ENCODE measurements at places on chromosomes 1 and 21. TPM values are rescaled to one million over a fixed set of nuclear protein-coding genes. Genes with fewer than 3 reads are reported as not detected.

DNA sequence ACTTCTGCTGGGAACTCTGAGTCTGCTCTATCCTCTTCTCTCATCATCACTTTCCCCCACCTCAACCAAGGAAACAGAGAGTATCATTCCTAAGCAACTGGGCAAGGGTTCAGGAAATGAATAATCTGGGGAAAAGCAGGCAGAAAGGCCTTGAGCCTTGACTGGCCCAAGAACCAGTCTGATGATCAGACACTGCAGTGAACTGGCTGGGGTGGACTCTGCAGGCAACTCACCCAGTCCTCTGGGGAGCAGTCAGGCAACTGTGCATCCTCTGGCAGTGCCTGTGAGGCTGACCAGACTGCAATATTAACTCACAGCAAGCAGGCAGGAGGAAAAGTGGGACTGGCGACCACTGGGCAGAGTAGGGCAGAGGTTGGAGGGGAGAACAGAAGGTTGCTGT is 991 bp downstream of the ANKRD35 start:
- peak; percentile 33 for DNase-seq

DNA sequence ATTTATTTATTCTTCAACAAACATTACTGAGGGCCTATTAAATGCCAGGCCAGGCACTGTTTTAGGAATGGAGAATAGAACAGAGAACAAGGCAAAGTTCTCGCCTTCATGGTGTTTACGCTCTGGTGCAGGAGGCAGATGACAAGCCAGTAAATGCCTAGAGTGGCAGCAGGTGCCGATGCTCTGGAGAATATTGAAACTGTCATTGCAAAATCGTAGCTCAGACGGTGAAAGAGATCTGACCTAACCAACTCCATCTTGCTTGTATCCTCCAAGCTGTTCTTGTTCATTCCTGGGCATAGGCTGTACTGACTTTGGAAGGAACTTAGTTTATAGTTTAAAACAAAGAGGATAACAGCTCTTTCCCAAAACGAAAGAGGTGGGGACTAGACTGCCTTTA is 13.5 kb upstream of the ENO1 start:
- DNase-seq = no peak

- no peak for DNase-seq
These were observed 396.0 kb upstream of the DAB1 start for GRCh38 chr1:57819893-57820292.

- DNase-seq = no peak
These were observed 3.7 kb downstream of the PLPPR4 start for GRCh38 chr1:99268021-99268420.

DNA sequence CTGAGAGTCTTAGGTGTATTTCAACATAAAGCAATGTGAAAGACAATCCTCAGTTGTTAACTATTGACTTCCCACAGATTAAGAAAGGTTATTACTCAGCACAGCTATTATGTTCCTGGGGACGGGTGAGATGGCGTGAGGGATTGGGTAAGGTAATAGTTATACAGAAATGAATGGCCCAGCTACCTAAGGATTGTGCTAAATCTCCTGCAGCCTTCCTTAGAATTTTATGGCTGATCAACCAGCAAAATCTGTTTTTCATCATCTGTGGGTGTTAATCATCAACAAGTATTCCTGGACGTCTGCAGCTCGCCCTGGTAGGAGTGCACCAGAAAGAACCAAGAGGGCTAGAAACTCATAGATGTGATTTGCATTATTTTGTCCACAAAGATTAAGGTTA is 146.0 kb upstream of the IVNS1ABP start:
- DNase-seq = no peak

DNA sequence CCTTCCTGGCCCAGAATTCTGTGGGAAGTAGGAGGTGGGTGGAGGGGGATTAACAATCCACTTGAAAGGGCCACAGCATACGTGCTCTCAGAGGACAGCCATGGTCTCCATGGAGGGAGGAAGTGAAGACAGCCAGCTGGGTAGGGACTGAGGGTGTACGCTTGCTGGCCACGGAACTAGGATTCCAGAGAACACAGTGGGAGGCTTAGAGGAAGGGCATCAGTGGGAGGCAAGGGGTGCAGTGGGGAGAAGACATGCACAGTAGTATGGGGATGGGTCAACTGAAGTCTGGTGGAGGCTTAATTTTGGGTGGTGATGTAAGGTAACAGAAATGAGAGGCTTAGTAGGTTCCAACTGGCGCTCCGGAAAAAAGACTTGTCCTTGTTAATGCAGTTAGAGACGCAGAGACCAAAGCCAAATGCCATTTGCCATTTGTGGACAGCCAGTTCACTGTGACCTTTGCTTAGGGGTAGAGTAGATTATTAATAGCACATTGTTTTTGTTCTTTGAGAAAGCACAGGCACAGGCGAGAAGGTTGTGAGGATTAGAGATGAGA is 103.0 kb downstream of the ZSCAN20 start:
- no peak for DNase-seq

GRCh38 chr1:213423605-213424004 is 372.6 kb downstream of the RPS6KC1 start:
- DNase-seq = no peak

GRCh38 chr1:229457436-229457835 is 23.5 kb upstream of the ACTA1 start:
- no peak for DNase-seq

- no peak for DNase-seq
These were observed 12.5 kb downstream of the SLX9 start for GRCh38 chr21:44952116-44952928.

- DNase-seq = no peak
These were observed 406.1 kb downstream of the PRDM2 start for GRCh38 chr1:14106126-14106525.

- DNase-seq = no peak
These were observed 74.6 kb downstream of the RPS6KC1 start for GRCh38 chr1:213125643-213126042.

- DNase-seq = no peak
These were observed 883.5 kb upstream of the ADGRL2 start for GRCh38 chr1:80917225-80917624.

- no peak for DNase-seq
These were observed 15.1 kb upstream of the TIPRL start for GRCh38 chr1:168163670-168164069.

GRCh38 chr1:205942631-205943159 is 561 bp downstream of the SLC26A9 start:
- DNase-seq = no peak

DNA sequence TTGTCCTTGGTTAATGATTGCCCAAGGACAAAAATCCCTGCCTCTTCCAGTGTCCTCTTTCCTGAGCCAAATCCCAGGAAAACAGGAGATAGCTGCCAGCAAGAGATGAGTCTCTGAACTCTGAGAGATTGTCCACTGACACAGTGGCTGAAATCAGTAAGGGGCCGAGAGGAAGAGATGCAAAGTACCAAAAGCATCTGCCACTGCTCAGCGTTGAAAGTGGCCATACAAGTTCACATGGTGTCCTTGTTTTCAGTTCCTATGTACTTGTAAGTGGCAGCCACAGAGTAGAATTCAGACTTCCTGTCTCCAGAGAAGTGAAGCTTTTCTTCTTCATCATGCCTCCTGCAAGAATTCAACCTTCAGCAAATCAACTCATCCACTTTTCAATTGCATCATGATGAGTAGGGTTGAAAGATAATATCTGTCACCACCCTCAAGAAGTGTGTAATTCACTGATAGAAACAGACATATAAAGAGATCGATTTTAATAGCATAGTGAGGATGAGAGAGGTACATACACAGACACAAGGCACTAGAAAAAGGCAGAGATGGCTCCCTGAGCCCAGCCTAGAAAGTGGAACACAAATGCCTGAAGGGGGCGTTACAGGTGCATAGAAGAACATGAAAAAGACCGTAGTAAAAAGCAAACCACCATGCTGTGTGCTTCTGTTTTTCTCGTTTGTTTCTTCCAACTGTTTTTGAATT is 185.8 kb downstream of the MRPL39 start:
- peak; percentile 5 for DNase-seq

GRCh38 chr1:61120998-61121397 is 38.6 kb downstream of the NFIA start:
- no peak for DNase-seq

The LCE1B gene
- not detected for total RNA-seq

The NEXN gene
- 4.4 TPM for total RNA-seq

The ARMH1 gene
- not detected for total RNA-seq

The PDC gene
- total RNA-seq = not detected

The CHI3L1 gene
- total RNA-seq = not detected

The WNT2B gene
- total RNA-seq = 1.9 TPM

The ATP1A2 gene
- not detected for total RNA-seq

The KLHDC8A gene
- not detected for total RNA-seq

The CELA3A gene
- total RNA-seq = not detected

The NBPF4 gene
- total RNA-seq = not detected

The VSIG8 gene
- not detected for total RNA-seq

The COL24A1 gene
- total RNA-seq = 0.07 TPM

The FAM3B gene
- total RNA-seq = not detected
